ENCODE measurements at places on chromosomes 3 and 15. TPM values are rescaled to one million over a fixed set of nuclear protein-coding genes. Genes with fewer than 3 reads are reported as not detected.

The TWF2 gene
- total RNA-seq, result 31.7 TPM

The AGTR1 gene
- total RNA-seq, result 2.1 TPM

The ZNF35 gene
- total RNA-seq, result 24.5 TPM

The RASGRF1 gene
- total RNA-seq, result 0.16 TPM

The KIF15 gene
- total RNA-seq, result 49.0 TPM

The PCOLCE2 gene
- total RNA-seq, result 6.3 TPM

The ADPRH gene
- 3.5 TPM for total RNA-seq

The WDR82 gene
- total RNA-seq, result 119 TPM

The IL5RA gene
- total RNA-seq, result not detected

The SLC35G2 gene
- 5.8 TPM for total RNA-seq
